ENCODE measurements at places on chromosomes 4 and X.

DNA sequence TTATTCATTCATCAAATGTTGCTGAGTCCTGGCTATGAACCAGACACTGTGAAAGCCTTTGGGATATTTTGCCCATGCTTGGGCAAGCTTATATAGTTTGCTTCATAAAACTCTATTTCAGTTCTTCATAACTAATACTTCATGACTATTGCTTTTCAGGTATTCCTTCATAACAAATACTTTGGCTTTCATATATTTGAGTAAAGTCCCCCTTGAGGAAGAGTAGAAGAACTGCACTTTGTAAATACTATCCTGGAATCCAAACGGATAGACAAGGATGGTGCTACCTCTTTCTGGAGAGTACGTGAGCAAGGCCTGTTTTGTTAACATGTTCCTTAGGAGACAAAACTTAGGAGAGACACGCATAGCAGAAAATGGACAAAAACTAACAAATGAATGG lies 1.7 kb upstream of the AFP start:
- DNase-seq, result no peak

GRCh38 chr4:159117968-159118367 lies 15.1 kb downstream of the RAPGEF2 start:
- DNase-seq, result no peak

DNA sequence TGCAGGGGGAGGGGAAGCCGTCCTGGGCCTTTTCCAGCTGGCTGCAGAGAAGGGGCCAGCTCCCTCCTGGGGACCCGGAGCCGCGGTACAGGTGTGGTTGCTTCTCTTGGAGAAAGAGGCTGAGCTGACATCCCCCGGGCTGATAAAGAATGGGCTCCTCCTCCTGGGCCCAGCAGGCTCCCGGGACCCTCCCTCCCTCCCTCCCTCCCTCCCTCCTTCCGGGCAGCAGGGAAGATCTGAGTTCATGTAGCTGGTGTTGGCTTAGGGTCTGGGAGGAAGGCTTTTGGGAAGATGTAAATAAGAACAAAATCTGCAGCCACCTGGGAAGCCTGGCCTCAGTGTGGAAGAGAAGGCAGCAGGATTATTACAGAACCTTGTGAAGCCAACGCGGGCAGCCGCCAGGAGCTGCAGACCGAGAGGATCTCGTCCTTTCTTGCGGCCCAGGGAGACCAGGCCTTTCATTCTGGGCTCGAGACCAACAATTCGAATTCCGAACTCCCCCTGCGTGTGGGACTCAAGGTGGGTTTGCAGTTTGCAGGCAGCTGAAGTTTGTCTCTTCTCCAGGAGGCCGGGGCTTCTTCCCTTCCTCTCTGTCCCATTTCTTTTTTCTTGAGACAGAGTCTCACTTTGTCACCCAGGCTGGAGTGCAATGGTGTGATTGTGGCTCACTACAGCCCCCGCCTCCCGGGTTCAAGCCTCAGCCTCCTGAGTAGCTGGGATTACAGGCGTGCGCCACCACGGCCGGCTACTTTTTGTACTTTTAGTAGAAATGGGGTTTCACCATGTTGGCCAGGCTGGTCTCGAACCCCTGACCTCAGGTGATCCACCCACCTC lies at the start of gene PLCXD1:
Gene PLCXD1 (plus strand): TSS at position 216 of the 834 bp plus-strand sequence. CDS start 2,807 bp downstream, outside the sequence.
- DNase-seq, result no peak

DNA sequence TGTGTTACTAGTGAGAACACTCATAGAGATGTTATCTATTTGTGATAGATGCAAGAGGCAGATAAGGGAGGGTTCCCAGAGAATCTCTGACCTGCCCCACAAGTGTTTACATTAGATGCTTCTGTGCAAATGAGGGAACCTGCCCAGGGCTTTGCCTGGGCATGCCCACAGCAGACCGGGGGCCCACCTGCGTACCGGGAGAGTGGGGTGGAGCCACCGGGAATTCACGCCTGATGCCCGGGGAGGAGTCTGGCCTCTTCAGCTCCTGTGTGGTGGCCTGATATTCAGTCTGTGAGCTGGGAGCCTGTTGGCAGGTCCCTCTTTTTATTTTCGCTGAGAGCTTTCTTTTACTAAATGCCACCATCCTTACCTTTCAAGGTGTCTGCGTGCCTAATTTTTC lies 155.7 kb downstream of the SNCA start:
- DNase-seq, result no peak

DNA sequence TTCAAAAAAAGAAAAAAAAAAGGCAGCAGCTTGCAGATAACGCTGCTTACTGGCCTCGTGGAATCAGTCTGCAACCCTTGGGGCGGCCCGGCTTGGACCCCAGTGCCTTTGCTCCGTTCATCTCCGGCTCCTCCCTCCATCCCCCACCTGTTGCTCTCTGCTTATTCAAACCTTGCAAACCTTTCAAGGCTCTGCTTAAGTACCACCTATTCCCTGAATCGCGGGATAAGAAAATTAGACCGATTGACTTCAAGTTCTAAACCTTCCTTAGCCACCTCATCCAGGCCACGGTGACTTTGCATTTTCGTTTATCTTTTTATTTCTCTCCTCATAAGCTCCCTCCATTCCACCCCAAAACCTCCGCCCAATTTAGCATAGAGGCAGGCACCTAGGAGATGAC lies 1.4 kb upstream of the PHKA1 start:
- DNase-seq, result no peak

DNA sequence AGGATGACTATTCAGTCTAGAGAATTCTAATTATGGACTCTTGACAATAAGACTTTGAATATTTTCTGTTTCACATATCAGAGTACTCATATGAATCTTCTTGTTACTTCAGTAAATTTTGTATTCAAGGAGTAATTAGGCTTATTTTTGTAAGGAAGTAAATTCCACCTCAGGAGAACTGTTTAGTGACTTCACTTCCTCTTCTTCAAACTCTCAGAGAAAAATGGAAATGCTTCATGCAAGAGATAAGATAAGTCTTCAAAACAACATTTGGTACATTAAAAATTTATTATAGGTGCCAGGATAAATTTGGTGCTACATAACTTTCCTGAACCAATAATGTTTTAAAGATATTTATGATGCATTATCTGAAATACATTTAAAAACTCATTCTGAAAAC lies 1421.9 kb downstream of the PCDH7 start:
- no peak for DNase-seq

- no peak for DNase-seq
Measured at GRCh38 chrX:9279234-9279544, 185.7 kb upstream of the TBL1X start.

- DNase-seq, result no peak
Measured at GRCh38 chr4:17072483-17072882, 174.0 kb upstream of the LDB2 start.

GRCh38 chr4:53672873-53673272 lies 81.6 kb upstream of the LNX1 start:
- no peak for DNase-seq

GRCh38 chrX:13752646-13753045 lies 18.1 kb downstream of the OFD1 start:
- no peak for DNase-seq

GRCh38 chr4:8112672-8113071 lies 45.9 kb downstream of the ABLIM2 start:
- no peak for DNase-seq

- DNase-seq, result no peak
Measured at GRCh38 chr4:119984996-119985395, 81.7 kb downstream of the MAD2L1 start.

All from C1 segment of cervical spinal cord (tissue), 14 donors.